ENCODE measurements at places on chromosomes 6 and 20. TPM values are rescaled to one million over a fixed set of nuclear protein-coding genes. Genes with fewer than 3 reads are reported as not detected.

Gene DPPA5
- total RNA-seq, result not detected

Gene FOXS1
- not detected for total RNA-seq

Gene OOEP
- total RNA-seq, result not detected

Gene NXT1
- total RNA-seq, result 20.0 TPM

Gene ATP6V1G2
- total RNA-seq, result 4.1 TPM

Gene APCDD1L
- 0.99 TPM for total RNA-seq

Gene DHX35
- 11.8 TPM for total RNA-seq

Gene MAP7
- 1.5 TPM for total RNA-seq

Gene KCNS1
- total RNA-seq, result 0.50 TPM

Gene ABHD16A
- total RNA-seq, result 72.0 TPM

Gene NEURL2
- 8.0 TPM for total RNA-seq

Gene OR2H2
- not detected for total RNA-seq

Gene TMEM170B
- total RNA-seq, result 4.5 TPM

Gene PHF1
- total RNA-seq, result 24.4 TPM

Gene TREML2
- not detected for total RNA-seq

Gene ADGRB3
- total RNA-seq, result 0.77 TPM

Gene TRMT6
- 7.2 TPM for total RNA-seq

Gene PCSK2
- total RNA-seq, result not detected

Gene SPEF1
- total RNA-seq, result 0.17 TPM

Gene SEC63
- 34.2 TPM for total RNA-seq

Gene C6orf132
- total RNA-seq, result 1.2 TPM

Gene MRS2
- 12.6 TPM for total RNA-seq

Gene NKX2-4
- total RNA-seq, result not detected

Gene TNXB
- 63.9 TPM for total RNA-seq

Gene CLDN20
- total RNA-seq, result not detected

Gene CAPN11
- total RNA-seq, result not detected

Gene HBS1L
- total RNA-seq, result 118 TPM

Measured in fibroblast of lung (primary cell).